ENCODE measurements at places on chromosomes 1 and 21. TPM values are rescaled to one million over a fixed set of nuclear protein-coding genes. Genes with fewer than 3 reads are reported as not detected.

GRCh38 chr1:153545067-153546055 lies at the start of gene S100A4:
TSS of gene S100A4 (minus strand) at chr1:153545806. CDS start at chr1:153544794, 1,012 bp downstream.
- peak; percentile 93 for DNase-seq

DNA sequence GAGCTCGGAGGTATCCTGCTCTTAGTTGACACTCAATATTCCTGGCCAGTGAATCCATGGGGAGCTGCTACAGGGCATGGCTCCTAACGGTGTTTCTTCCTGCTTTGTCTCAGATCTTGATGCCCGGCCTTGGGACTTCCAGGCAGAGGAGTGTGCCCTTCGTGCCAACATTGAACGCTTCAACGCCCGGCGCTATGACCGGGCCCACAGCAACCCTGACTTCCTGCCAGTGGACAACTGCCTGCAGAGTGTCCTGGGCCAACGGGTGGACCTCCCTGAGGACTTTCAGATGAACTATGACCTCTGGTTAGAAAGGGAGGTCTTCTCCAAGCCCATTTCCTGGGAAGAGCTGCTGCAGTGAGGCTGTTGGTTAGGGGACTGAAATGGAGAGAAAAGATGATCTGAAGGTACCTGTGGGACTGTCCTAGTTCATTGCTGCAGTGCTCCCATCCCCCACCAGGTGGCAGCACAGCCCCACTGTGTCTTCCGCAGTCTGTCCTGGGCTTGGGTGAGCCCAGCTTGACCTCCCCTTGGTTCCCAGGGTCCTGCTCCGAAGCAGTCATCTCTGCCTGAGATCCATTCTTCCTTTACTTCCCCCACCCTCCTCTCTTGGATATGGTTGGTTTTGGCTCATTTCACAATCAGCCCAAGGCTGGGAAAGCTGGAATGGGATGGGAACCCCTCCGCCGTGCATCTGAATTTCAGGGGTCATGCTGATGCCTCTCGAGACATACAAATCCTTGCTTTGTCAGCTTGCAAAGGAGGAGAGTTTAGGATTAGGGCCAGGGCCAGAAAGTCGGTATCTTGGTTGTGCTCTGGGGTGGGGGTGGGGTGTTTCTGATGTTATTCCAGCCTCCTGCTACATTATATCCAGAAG lies 16.7 kb downstream of the ALX3 start:
- DNase-seq = peak; percentile 26

DNA sequence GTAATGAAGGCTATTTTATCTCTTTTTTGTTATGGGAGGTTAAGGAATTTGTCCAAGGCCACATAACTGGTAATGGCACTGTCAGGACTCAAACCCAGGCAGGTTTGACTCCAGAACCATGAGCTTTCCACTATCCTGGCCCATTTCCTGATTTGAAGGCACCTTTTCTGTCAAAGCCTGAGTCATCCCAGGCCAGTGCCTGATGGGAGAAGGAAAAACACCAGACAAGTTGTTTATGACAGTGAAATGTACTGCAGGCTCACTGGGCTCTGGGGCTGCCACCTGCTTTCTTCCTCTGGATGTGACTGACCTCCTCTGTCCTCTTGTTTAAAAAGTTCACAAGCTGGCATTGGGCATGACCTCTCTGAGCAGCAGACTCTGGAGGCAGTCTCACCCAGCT lies 71.8 kb upstream of the SPATA6 start:
- no peak for DNase-seq

- DNase-seq = no peak
Measured at GRCh38 chr1:12692967-12693782, 22.7 kb upstream of the AADACL3 start.

DNA sequence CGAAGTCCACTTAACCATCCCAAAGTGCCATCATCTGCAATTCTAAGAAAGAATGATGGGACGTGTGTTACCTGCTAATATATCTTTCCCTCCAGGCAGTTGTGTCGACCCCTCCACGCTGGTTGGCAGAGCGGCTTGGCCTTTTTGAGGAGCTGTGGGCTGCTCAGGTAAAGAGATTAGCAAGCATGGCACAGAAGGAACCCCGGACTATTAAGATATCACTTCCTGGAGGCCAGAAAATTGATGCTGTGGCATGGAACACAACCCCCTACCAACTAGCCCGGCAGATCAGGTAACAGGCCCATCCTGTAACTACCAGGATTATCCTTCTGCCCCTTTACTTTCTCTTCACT lies 520 bp downstream of the TARS2 start:
- no peak for DNase-seq

The CFAP74 gene
- 0.76 TPM for polyA plus RNA-seq

- DNase-seq = no peak
Measured at GRCh38 chr1:161779393-161779792, 13.3 kb downstream of the ATF6 start.

The C1orf116 gene
- polyA plus RNA-seq = 18.5 TPM

- DNase-seq = no peak
Measured at GRCh38 chr1:201208236-201208635, 17.6 kb downstream of the IGFN1 start.

DNA sequence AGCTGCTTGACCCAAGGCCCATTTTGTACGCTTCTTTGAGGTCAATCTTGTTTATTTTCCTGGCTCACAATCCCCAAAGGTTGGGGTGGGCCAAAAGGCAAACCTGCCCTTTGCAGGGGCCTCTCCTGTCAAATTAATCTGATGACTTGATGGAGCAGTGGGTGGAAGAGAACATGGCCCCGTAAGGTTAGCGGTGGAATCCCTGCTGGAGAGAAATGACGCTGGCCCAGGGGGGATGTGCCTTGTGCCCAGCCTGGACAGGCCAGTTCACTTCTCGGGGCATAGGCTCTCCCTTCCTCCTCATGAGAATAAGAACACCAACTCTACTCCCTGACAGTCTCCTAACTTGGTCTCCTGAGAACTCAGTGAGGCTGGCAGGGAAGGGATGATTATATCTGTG lies 40.5 kb downstream of the C1orf198 start:
- no peak for DNase-seq

The EXOSC10 gene
- polyA plus RNA-seq = 114 TPM

The FMOD gene
- 46.4 TPM for polyA plus RNA-seq

The TMEM200B gene
- polyA plus RNA-seq = 13.4 TPM

- DNase-seq = peak; percentile 54
Measured at GRCh38 chr1:11967028-11967547, 13.2 kb upstream of the MFN2 start.

Measured in left kidney (tissue), 8 donors.